WTC11 (cell line): ENCODE measurements at places on chromosomes 3 and 15. TPM values are rescaled to one million over a fixed set of nuclear protein-coding genes. Genes with fewer than 3 reads are reported as not detected.

GP5 gene
- 0.09 to 0.16 TPM (median 0.11 TPM) in 3 replicates for total RNA-seq

ZXDC gene
- total RNA-seq, result 32.9 to 34.7 TPM (median 33.4 TPM) in 3 replicates

DLEC1 gene
- total RNA-seq, result 0.81 to 1.4 TPM (median 1.1 TPM) in 3 replicates

FXR1 gene
- 245 to 252 TPM (median 251 TPM) in 3 replicates for total RNA-seq

SLC9C1 gene
- 1.4 to 3.5 TPM (median 2.5 TPM) in 3 replicates for total RNA-seq

CAMK2N2 gene
- 10.5 to 13.1 TPM (median 11.5 TPM) in 3 replicates for total RNA-seq

EFCAB12 gene
- 0.16 to 0.34 TPM (median 0.20 TPM) in 3 replicates for total RNA-seq

AMT gene
- 54.6 to 66.6 TPM (median 57.8 TPM) in 3 replicates for total RNA-seq

MYZAP gene
- 0.60 to 0.73 TPM (median 0.68 TPM) in 3 replicates for total RNA-seq

MCTP2 gene
- total RNA-seq, result 7.3 to 7.4 TPM (median 7.4 TPM) in 3 replicates

- H3K36me3 ChIP-seq, result no peaks in the 10 kb centered on the region
- DNase-seq, result no peak
- no peak overlapping the region for H3K27ac ChIP-seq
- peaks cover 16% of the 10 kb centered on the region for H3K27me3 ChIP-seq
- no peak overlapping the region for H3K4me3 ChIP-seq
Measured at GRCh38 chr3:194365526-194365925, 4.0 kb downstream of the LRRC15 start.

- H3K27me3 ChIP-seq, result no peaks in the 10 kb centered on the region
- no peaks in the 10 kb centered on the region for H3K36me3 ChIP-seq
- DNase-seq, result no peak
- H3K27ac ChIP-seq, result no peak overlapping the region
- no peak overlapping the region for H3K4me3 ChIP-seq
- H3K4me1 ChIP-seq, result peaks cover 2% of the 10 kb centered on the region; the same call in 1 of the 2 replicates
Measured at GRCh38 chr3:127760361-127760760, 62.0 kb downstream of the MGLL start.

- DNase-seq, result no peak
- H3K4me3 ChIP-seq, result no peak overlapping the region; the same call in 1 of the 2 replicates
- H3K36me3 ChIP-seq, result peaks cover 8% of the 10 kb centered on the region; the same call in 1 of the 2 replicates
- peaks cover 71% of the 10 kb centered on the region for H3K4me1 ChIP-seq
- H3K27me3 ChIP-seq, result no peaks in the 10 kb centered on the region
Measured at GRCh38 chr3:66485291-66485968, 15.4 kb downstream of the LRIG1 start.

DNA sequence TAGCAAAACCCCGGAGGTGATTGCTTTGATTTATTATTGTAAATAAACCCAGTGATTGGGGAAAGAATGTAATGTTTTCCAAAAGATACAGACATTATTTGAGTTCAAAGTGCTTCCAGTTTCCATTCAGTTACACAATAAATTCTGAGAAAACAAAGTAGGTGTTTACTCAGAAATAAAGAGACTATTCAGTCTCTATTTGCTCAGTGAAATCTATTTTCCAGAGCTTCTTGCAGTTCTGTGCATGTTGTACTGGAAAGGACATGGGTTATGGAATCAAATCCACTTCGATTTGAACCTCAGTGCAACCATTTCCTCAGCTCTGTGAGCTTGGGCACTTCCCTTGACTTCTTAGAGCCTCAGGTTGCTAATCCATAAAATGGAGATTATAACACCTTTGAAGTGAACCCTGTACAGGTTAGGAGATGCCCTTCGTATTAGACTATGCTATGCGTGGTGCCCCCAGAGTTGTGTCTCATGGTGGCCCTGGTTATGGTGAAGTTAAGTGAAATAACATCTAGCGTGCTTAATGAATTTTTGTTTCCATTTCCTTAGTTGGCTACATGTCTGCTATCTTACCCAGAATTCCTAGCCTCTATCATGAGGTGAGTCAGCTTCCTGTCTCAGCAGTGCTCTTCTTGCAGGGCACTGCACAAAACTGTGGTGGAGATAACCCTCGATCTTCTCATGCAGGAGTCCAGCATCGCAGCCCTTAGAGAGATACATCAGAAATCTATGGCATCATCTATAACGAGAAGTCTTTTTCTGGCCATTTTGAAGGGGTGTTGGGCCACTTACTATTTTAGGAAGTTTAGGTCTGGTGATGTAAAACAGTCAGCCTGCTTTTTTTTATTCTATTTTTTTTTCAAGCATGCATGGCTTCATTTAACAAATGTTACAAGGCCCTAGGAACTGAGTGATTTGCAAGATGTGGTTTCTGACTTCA is 97.7 kb downstream of the RPL39L start:
- no peak overlapping the region for H3K4me3 ChIP-seq
- DNase-seq, result no peak
- H3K4me1 ChIP-seq, result no peaks in the 10 kb centered on the region
- no peaks in the 10 kb centered on the region for H3K27me3 ChIP-seq
- H3K27ac ChIP-seq, result no peak overlapping the region; the same call in 1 of the 2 replicates

DNA sequence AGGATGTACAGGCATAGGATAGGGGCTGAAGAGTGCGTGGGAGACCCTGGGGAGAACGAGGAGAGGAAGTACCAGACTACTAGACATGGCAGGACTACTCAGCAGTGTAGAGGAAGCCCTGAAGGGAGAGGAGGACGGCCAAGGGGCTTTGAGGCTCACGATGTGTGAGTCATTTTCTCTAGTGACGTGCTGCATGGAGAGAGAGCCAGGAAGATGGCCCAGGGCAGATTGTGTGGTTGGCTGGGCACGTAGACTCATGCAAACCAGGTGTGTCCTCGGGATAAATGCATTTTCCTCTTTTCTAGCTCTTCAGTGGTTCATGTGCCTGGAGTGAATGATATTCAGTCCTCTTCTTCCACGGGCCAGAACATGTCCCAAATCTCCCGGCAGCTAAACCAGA is 115.0 kb upstream of the ABHD17C start:
- DNase-seq, result no peak
- H3K4me3 ChIP-seq, result no peak overlapping the region
- H3K27ac ChIP-seq, result no peak overlapping the region
- no peaks in the 10 kb centered on the region for H3K4me1 ChIP-seq
- H3K27me3 ChIP-seq, result no peaks in the 10 kb centered on the region
- no peaks in the 10 kb centered on the region for H3K36me3 ChIP-seq

DNA sequence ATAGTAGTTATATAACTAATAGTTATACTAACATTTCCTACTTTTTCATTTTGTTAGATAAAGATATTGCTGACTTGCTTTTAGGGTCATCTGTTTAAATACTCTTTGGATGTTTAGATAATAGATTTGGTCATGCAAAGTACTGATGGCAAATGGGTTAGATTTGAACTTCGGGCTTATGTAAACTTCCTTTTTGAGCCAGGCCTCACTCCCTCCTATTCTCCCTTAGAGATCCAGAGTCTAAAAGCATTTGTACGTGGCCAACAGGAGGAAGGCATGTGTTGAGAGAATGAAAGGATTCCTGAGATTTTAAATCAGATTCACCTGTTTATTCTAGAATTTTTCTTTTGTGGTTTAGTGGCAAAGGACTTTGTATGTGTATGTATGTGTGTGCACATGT is 106.4 kb upstream of the GBE1 start:
- H3K4me3 ChIP-seq, result no peak overlapping the region
- H3K36me3 ChIP-seq, result no peaks in the 10 kb centered on the region
- no peaks in the 10 kb centered on the region for H3K27me3 ChIP-seq

GRCh38 chr15:25773248-25773647 is 89.9 kb downstream of the ATP10A start:
- H3K36me3 ChIP-seq, result no peaks in the 10 kb centered on the region
- H3K4me1 ChIP-seq, result peaks cover 26% of the 10 kb centered on the region
- no peaks in the 10 kb centered on the region for H3K27me3 ChIP-seq
- no peak overlapping the region for H3K4me3 ChIP-seq

DNA sequence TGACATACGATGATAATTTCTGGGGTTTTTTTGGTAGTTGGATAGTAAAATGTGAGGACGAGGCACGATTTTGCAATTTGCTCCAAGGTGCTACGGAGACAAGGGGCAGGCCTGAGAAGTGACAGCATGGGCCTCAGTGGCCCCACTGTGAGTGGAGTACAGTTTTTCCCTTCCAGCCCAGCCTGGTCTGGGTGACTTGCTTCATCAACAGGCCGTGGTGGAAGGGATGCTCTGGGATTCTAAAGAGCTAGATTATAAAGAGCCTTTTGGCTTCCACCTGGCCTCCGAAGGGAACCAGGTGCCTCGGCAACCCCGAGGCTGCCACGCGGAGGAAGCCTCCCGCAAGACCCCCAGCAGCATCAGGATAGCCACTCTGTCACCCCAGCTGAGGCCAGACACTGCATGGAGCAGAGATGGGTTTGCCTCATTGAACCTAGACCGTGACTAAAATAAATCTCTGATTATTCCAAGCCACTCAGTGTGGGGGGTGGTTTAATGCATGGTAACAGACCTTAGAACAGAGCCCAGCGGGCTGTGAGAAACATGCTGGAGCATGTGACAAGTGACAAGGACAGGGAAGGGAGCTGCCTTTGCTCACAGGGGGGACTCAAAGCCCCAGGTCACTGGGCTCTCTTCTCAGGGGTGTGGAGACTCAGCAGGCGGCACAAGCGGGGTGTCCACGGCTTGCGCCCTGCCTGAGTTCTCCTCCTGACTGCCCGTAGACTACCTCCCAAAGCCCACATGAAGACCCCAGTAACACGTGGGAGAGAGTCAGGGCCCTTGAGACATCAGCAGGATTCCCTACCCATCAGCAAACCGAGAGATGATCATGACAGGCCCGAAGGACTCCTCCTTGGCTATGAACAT is 22.6 kb upstream of the SLC41A3 start:
- no peaks in the 10 kb centered on the region; the same call in 1 of the 2 replicates for H3K27me3 ChIP-seq
- no peaks in the 10 kb centered on the region for H3K4me1 ChIP-seq
- DNase-seq, result no peak

GRCh38 chr3:150762662-150763121 is 277 bp downstream of the SIAH2 start:
- H3K27ac ChIP-seq, result no peak overlapping the region
- no peak for DNase-seq
- no peak overlapping the region; the same call in 1 of the 2 replicates for H3K4me3 ChIP-seq
- 0 out of 2 replicates have a peak, but pooled peaks cover 2% of the 10 kb centered on the region for H3K36me3 ChIP-seq

DNA sequence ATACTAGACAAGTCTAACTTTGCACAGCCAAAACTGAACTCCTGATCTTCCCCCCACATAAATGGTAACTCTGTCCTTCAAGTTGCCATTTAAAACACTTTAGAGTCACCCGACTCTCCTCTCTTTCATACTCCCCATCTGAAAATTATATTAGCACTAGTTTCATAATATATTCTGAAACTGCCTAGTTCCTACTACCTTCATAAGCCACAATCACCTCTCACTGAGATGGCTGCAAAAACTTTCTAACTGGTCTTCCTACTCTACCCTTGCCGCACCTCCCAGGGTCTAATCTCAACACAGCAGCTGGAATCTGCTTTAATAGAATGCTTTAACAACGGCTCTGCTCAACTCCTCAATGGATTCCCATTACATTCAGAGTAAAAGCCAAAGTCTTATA is 55.0 kb downstream of the GLB1 start:
- H3K27ac ChIP-seq, result no peak overlapping the region
- no peaks in the 10 kb centered on the region for H3K27me3 ChIP-seq
- no peak for DNase-seq

DNA sequence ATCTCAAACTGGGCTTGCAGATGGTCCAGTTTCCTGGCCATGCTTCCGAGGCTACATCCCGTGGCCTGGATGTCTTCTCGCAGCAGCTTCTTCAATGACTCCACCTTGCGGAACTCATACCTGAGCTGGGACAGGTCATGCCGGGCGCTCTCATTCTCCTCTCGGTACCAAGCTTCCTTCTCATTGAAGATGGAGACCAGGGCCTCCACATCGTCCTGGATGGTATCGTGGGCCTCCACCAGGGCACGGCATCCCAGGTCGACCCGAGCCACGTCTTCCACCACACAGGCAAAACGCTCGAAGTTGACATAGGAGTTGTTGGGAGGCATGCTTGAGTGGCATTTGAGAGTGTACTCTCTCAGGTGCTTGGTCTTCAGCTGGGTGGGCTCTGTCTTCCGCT is 89.2 kb upstream of the HERC1 start:
- no peaks in the 10 kb centered on the region for H3K27me3 ChIP-seq
- H3K36me3 ChIP-seq, result no peaks in the 10 kb centered on the region
- H3K27ac ChIP-seq, result no peak overlapping the region
- H3K4me3 ChIP-seq, result no peak overlapping the region
- no peak for DNase-seq

DNA sequence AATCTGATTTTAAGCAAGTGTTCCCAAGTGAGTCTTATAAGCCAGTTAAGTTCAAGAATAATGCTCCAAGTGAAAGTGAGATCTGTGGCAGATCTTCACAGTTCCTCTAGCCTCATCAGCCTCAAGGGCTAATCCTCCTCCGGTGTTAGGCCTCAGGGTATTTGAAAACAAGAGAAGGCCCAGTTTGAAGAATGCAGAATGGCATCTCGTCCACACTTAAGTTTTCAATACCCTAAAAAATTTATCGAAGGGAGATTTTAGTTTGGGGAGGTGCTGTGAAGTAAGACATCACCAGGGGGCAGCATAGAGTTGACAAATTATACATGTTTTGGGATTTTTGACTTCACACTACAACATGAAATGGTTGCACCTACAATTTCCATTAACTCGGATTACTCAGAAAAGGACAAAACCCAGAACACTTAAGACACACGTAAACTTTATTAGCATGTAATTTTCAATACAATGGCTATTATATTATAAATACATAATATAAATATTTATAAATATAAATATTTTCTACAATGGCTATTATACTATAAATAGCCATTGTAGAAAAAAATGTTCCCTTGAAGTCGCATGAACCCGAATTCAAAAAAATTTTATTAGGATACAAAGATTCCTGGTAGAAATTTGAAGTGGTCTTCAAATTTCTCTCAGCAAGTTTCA is 2.3 kb upstream of the TMEM266 start:
- H3K27me3 ChIP-seq, result peaks cover 16% of the 10 kb centered on the region
- H3K36me3 ChIP-seq, result no peaks in the 10 kb centered on the region
- H3K4me3 ChIP-seq, result peak overlapping the region; percentile 35
- H3K4me1 ChIP-seq, result peaks cover 39% of the 10 kb centered on the region

DNA sequence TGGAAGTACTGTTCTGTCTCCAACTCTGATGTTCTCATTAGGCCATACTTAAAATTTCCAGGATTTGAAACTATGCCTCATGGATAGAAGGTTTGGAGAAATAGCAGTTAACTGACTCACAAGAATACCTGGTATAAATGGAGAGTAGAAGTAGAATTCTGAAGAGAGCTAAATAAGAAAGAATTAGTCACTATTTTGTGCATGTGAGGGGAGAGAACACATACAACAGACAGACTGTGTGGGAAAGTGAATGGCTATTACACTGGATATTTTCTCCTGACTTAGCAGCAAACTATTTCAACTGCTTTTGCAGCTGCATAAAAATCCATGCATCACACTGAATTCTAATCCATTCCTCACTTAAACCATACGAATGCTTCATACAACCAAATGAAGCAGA is 71.3 kb downstream of the C3orf70 start:
- H3K27ac ChIP-seq, result no peak overlapping the region
- H3K4me3 ChIP-seq, result no peak overlapping the region
- no peaks in the 10 kb centered on the region for H3K27me3 ChIP-seq

GRCh38 chr15:77974416-77975331 is 102.8 kb downstream of the TBC1D2B start:
- no peaks in the 10 kb centered on the region for H3K4me1 ChIP-seq
- DNase-seq, result no peak

GRCh38 chr3:46821553-46821952 is 41.7 kb downstream of the MYL3 start:
- peaks cover 17% of the 10 kb centered on the region for H3K27me3 ChIP-seq
- DNase-seq, result no peak
- no peak overlapping the region for H3K4me3 ChIP-seq
- H3K36me3 ChIP-seq, result peaks cover 36% of the 10 kb centered on the region
- no peak overlapping the region for H3K27ac ChIP-seq
